ENCODE measurements at places on chromosomes 6 and 20.
A peak's percentile ranks its signal among the peaks of the same experiment; 100 is the strongest.

DNA sequence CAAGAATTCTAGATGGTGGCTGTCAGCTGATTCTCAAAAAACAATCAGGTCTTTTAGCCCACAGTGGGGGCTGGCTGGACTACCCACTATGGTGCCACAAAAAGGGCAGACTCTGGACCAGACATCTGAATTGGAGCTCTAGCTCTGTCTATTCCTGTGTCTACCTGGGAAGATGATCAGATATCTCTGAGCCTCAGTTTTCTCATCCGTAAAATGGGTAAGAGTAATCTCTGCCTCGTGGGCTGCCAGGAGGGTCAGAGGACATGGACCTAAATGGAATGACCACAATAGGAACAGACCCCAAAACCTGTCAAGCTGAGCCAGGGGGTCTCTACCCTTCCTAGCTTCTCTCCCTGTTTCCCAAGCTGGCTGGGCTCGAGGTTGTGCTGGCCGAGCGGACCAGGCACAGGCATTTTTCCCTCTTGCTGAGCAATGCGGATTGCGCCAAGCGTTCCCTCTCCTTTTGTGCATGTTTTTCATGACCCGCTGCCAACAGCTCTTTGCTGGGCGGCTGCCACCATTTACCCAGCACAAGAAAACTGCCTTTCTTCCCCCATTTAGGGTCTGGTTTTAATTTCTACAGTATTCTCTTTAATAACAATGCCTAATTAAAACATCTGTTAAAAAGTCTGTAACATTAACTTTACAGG, 74.7 kb upstream of the MAFB start:
- no peak for DNase-seq

- no peak for DNase-seq
Measured at GRCh38 chr20:23640018-23640601, 2.4 kb upstream of the CST3 start.

GRCh38 chr6:53805016-53805415, 10.2 kb downstream of the LRRC1 start:
- DNase-seq = no peak

- no peak for DNase-seq
Measured at GRCh38 chr6:126027601-126028000, 41.3 kb downstream of the TRMT11 start.

- no peak for DNase-seq
Measured at GRCh38 chr6:490251-491037, 98.9 kb downstream of the IRF4 start.

DNA sequence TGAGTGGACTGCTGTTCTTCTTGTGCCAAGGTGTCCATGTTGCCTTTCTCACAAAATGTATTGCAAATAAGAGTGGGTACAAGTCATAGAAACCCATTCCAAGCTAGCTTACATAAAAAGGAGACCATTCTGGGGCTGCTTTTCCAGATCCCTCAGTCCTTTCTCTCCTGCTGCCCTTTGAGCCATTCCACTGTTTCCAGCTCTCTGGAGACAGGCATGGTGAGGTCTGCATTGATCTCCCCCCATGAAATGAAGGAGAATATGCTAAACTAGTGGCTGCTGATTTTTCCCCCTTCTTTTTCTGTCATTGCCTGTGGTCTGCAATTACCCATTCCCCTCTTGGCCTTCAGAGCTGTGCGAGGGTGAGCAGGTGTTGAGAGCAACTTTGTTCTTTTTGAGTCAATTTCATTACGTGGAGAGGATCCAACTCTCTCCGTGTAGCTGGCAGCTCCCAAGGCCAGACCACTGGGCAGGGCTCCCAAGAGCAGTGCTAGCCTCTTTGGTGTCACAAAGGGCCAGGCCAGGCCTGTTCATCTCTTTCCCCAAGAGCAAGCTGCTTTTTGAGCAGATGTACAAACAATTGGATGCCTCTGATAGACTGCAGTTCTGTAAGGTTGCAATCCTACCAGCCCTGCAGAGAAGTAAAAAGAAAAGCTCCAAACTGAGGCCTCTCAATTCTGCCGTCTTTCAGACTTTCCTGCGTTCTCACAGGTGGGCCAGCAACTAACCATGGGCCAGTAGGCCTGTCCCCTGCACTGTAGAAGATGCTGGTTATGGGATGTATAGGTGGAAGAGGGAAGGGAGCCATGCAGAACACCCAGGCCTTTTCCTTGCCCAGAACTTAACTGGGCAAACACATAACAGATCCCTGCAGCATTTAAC, 96.1 kb upstream of the ARMC2 start:
- DNase-seq = no peak

DNA sequence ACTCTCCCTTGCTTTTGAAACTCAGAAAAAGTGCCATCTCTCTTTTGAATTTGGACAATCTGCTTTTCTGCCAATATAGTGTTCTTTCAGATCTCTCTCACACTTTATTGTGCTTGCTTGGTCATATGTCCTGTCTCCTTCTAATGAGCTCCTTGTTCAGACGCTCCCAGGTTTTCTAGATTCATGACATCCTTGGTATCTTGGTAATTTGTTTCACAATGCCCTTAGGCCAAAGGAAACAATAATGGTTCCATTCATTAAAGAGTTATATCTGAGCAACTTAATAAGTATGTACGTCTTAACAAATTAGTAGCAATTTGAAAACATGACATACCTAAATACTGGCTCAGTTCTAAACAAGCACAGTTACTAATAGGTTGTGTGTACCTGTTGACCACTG, 293.4 kb upstream of the SPTLC3 start:
- DNase-seq = no peak

GRCh38 chr6:42745083-42745639, 742 bp downstream of the TBCC start:
- DNase-seq = peak; percentile 2

GRCh38 chr6:158816803-158817727, 2.1 kb downstream of the EZR start:
- DNase-seq = no peak

- DNase-seq = no peak
Measured at GRCh38 chr20:57890202-57890800, 180.5 kb upstream of the PMEPA1 start.

DNA sequence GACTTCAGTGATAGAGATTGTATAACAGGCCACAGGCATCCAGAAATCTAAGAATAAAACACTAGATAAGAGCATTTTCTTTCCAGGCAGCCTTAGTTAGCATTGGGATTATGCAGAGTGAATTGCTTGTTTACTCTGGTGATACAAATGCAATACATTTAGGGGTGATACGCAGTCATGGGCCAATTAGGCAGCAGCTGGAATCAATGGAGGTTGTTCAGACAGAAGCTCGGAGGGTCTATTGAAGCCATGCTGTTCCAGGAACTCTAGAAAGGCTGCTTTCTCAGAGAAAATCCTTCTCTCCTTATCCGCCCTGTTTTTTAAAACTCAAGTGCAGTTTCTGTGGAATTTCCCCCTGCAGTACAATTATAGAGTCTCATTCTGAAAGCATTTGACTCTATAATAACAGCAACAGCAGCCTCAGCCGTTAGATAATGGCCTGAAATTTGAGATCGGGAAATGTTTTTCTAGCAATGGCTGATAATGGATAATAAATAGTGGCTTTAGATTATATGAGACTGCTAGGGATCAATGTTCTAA, 364.3 kb upstream of the HS3ST5 start:
- DNase-seq = no peak

DNA sequence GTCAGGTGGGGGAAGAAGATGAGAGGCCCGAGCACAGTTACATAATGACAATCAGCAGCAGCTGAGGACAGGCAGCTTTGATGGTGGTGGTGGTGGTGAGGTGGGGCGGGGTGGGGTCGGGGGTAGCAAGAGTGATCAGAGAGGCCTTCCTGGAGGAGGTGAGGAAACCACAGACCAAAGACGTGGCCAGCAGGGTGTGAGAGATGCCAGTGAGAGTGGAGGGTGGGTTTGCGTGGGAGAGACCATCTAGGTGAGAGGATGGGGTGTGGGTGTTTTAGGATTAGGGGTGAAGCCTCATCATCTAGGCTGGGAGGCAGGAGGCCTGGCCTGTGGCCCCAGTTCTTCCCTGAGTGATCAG, 76.0 kb upstream of the TOX2 start:
- no peak for DNase-seq

DNA sequence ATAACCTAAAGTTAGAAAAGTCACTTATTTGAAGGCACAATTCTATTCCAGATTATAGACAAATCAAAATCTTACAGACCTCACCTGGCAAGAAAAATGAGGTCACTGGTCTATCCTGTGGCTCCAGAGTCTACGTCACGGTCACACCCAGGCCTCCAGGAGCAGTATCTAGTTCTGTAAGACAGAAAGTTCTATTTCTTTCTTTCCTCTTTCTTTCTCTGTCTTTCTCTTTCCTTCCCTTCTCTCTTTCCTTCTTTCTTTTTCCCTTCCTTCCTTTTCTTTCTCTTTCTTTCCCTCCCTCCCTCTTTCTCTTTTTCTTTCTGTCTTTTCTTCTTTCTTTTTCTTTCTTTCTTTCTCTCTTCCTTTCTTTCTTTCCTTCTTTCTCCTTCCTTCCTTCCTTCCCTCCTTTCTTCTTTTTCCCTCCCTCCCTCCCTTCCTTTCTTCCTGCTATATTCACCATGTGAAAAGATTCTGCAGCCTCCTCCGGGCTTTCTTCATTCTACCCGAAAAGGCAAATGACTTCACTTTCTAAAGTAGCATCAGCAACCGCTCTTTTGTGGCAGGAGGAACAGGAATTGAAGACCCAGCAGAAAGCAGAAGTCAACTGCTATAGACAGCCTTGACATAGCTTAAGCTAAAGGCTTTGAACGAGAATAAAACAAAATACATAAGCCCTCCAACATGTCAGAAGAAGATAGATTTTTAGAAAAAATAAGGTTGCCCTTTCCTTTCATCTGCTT, 83.9 kb upstream of the SIRPG start:
- no peak for DNase-seq

DNA sequence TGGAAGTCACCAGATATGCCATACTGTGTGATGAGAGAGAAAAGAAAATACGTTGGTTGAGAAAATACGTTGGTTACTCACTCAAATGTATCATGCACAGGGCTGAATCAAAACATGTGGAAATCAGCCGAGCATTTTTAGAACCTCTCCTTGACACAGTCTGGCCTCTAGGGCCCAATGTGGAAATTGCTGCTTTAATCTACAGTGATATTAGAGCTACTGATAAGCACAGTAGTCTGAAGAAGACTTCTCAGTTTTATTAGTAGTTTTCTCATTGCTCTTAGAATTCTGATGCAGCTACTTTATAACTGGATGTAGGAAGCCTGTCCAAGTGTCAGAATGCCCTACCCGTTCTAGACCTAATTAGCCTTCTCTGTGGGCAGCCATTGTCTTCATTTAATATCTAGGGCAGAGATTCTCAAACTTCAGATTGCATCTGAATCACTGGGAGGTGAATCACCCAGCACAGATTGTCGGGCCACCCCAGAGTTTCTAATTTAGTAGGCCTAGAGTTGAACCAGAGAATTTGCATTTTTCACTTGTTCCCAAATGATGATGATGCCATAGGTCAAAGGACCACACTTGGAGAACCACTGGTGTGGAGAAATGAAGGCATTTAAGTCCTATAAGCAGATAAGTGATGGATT, 229.1 kb downstream of the PLCB1 start:
- no peak for DNase-seq

DNA sequence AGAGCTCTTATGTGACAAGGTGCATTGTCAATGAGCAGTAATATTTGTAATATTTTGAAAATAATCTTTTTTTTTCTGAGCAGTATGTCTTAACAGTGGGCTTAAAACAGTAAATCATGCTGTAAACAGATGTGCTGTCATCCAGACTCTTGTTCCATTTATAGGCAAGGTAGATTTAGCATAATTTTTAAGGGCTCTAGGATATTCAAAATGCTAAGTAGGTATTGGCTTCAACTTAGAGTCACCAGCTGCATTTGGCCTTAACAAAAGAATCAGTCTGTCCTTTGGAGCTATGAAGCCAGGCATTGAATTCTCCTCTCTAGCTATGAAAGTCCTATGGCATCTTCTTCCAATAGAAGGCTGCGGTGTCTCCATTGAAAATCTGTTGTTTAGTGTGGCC, 63.7 kb downstream of the ME1 start:
- DNase-seq = no peak

- DNase-seq = no peak
Measured at GRCh38 chr6:50778696-50779095, 40.0 kb upstream of the TFAP2B start.

DNA sequence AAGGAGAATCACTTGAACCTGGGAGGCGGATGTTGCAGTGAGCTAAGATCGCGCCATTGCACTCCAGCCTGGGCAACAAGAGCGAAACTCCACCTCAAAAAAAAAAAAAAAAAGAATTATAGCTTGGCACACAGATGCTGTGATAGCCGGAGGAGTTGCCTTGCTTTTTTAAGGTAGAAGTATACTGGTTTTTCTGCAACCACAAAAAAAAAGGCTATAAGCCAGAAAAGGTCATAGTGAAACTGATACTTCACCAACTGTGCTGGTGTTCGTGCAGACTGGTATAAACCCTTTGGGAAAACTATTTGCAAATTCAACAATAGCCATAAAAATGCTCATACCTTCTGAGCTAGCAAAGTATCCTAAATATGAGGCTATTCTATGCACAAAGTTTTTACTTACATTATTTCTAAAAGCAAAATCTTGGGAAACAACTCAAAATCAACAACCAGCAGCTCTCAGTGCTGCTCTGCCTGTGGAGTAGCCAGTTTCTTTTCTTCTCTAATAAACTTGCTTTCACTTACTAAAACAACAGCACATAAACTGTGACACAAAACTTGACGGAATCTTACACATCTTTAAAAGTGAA, 44.0 kb downstream of the B4GALT5 start:
- no peak for DNase-seq
